ENCODE measurements at places on chromosomes 11 and 22. TPM values are rescaled to one million over a fixed set of nuclear protein-coding genes. Genes with fewer than 3 reads are reported as not detected.

GRCh38 chr11:113189909-113190667, 124.3 kb upstream of the TTC12 start:
- DNase-seq: no peak

- no peak for DNase-seq
Observed at GRCh38 chr11:90840071-90840470, 617.2 kb upstream of the CHORDC1 start.

The ADAMTS15 gene
- not detected for total RNA-seq

The KRTAP5-6 gene
- total RNA-seq: not detected

The SLC39A13 gene
- total RNA-seq: 86.3 TPM

The JAML gene
- 0.39 TPM for total RNA-seq

The PHOX2A gene
- not detected for total RNA-seq

The F2 gene
- not detected for total RNA-seq

DNA sequence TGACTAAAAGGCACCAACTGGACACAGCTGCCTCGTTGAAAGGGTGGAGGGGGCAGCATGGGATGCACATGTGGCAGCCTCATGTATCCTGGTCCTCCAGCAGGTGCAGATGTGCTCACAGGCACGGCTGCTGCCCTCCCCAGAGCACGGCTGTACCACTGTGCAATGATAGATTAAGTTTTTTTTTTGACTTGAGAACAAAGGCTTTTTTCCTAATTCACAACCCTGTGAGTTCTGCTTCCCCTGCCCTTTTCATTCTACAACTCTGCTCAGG, 11.4 kb downstream of the DKK3 start:
- no peak for DNase-seq

The SC5D gene
- total RNA-seq: 40.0 TPM

The NOL12 gene
- 29.1 TPM for total RNA-seq

DNA sequence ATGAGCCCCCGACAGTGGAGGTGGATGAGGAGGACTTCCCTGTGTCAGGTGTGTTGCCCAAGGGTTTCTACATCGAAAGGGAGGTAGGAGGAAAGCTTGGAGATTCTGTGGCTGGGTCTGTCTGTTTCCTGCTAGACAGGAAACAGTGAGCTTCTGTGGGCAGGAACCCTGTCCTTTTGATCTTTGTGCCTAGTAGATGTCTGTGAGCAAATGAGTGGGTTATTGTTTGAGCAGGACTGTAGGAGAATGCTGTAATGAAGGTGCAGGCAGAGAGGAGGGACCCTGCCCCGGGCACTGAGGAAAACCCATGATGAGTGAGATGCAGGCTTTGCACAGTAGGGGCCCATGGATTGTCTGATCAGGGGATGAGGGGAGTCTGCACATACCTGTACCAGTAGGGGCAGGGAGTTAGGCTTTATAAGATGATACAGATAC, 14.0 kb downstream of the USP35 start:
- DNase-seq: no peak

The OVOL1 gene
- not detected for total RNA-seq

DNA sequence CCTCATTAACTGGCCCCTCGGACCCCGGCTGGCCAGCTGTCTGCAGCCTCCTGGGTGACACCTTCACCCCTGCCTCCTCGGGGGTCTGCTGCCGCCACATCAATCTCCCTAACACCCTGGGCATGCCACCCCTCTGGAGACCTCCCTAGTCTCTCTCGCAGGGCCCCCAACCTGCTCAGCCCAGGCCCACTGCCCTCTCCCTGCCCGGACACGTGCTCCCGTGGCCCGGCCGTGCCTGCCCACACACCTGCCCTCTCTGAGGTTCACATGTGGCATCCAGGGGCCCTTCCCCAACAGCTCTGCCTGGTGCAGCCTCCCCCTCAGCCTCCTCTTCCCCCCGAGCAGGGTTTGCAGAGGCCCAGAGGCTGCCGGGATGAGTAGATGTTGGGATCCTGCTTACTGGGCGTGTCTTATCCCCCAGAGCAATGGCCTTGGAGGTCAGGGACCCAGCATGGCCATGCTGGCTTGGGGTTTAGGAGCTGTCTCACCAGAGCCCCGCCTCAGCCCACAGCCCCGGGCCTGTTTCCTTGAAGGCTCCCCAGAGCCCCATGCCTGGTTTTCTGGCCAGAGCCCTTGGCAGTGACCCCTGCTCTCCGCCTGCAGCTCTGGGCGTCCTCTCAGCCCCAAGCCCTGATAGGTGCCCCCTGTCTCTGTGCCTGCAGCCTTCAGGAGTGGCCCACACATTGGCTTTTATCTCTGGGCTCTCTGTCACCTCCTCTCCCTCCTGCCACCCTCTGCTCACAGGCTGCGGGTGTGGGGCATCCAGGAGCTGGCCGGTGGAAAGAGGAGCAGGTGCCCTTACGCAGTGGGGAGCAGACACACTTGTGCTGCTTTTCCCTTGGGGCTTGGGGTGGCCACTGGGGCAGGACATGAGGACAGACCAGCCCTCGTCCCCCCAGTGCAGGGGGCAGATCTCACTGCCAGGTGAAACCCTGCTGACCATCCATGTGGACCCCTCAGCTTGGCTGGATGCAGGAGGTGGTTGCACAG, 25.7 kb upstream of the SEPTIN5 start:
- no peak for DNase-seq

DNA sequence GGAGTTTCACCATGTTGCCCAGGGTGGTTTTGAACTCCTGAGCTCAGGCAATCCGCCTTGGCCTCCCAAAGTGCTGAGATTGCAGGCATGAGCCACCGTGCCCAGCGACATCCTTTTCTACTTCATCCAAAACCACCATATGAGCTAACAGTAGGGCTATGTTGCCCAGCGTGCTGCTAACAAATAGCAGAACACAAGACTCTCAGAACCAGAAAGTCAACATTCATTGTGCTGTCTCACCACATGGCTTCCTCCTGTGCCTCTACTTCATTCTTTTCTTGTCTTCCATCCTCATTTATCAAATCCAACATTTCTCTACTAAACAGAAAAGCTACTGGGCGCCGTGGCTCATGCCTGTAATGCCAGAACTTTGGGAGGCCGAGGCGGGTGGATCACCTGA, 12.0 kb upstream of the DENND5A start:
- no peak for DNase-seq

The OR5A1 gene
- total RNA-seq: not detected

- DNase-seq: no peak
Observed at GRCh38 chr22:44005524-44005923, 18.6 kb upstream of the PARVB start.

DNA sequence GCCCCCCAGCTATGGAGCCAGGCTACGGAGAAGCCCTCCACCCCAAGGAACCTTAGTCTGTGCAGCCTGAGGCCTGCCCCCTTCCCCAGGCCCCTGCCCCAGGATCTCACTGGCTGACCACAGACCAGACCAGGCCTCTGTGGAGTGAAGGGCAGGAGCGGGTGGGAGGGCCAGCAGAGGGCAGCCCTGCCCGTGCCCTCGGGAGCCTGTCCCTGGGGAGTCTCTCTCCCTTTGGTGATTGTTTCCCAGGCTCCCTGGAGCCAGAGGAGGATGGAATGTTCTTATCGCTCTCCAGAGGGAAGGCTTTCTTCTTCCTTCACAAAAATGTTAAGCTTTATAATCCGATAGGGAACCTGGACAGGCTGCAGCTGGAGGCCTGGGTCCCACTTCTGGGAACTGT, 455.3 kb downstream of the SOX6 start:
- DNase-seq: no peak

The INPP5J gene
- total RNA-seq: 0.49 TPM

Measured in endothelial cell of umbilical vein (primary cell).